Esophagus muscularis mucosa (tissue), 4 donors: ENCODE measurements at places on chromosomes 5 and 9.

DNA sequence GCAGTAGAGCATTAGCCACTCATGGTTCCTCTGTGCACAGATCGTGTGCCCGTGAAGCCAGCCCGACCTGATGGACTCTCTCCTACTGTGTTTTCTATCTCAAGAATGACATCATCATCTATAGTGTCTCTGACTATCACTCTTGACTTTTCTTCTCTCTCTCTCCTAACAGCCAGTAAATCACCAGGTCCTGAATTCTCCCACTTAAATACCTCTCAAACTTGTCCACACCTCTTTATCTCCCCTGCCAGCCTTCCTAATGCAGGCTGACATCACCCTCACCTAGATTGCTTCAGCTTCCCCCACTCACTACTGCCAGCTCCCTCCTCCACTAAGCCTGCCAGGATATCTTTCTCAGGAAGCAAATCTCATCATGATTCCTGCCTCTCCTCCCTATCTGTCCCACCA, 90.6 kb upstream of the MIER3 start:
- peak; percentile 70 for DNase-seq

DNA sequence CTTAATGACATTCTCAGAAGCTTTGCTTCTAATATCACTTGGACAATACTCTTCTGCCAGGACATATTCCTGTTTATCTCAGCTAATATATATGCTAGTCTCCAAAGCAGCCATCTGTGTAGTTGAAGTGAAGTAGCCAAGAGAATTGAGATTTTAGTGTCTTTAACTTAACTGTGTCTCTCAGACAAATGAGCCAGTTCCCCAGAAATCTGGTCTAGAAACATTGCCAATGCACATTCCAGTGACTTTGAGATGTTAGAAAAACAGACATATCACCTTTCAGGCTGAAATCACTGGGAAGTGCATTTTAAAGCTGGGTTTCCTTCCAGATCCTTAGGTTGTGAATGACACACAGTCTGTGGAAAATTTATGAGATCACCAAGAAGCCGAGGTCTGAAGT, 114.6 kb downstream of the MTX3 start:
- peak; percentile 53 for DNase-seq

DNA sequence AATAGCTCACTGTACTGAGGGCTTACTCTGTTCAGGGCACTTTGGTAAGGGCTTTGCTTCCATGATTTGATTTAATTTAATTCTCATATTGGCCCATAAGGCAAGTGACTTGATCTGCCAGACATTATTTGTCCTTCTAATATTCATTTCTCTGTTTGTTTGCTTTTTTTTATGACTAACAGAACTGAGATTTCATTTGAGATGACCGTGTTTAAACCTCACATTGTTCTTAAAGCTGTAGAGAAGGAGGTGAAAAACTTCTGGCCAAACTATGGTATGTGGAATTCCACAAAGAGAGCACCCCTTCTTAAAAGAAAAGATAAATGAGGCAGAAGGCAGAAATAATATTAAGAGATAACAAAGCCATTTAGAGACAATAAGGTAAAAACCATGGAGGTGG, 775.6 kb upstream of the ACO1 start:
- no peak for DNase-seq

- DNase-seq = peak; percentile 53
Measured at GRCh38 chr5:107858324-107858723, 187.6 kb upstream of the EFNA5 start.

DNA sequence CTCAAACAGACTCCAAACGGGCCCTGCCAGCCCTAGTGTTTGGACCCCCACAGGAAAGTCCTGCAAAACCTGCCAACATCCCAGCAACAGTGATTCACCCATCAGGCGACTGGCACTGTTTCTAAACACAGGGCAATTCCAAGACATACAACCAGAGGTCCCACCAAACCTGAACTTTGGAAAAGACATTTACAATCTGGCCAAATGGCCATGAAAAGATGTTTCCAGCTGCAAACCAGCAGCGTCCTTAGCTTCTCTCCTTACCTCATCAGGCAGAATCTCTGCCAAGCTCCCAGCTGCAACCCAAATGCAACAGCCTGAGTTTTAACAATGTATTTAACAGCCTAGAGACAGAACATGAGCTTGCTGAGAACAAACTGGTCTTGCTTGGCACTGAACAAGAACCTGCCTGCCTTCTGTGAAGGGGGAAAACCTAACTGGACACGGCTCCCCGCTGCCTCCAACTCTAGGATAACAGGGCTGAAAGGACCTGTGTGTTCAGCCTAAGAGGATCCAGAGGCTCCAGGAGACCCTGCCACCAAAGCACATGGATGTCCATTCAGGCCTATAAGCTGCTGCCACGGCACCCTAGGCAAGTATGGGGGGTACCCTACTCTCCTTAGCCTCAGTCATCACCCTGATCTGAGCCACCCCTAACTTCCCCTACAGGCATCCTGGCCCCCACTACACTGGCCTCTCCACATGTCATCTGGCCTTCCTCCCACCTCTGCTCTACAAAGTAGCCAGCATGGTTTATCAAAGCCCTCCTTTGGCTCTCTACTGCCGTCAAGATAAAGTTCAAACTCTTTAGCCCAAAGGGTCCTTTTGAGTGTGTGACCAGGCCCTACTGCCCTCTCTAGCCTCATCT, 5.6 kb downstream of the P4HA2 start:
- no peak for DNase-seq

DNA sequence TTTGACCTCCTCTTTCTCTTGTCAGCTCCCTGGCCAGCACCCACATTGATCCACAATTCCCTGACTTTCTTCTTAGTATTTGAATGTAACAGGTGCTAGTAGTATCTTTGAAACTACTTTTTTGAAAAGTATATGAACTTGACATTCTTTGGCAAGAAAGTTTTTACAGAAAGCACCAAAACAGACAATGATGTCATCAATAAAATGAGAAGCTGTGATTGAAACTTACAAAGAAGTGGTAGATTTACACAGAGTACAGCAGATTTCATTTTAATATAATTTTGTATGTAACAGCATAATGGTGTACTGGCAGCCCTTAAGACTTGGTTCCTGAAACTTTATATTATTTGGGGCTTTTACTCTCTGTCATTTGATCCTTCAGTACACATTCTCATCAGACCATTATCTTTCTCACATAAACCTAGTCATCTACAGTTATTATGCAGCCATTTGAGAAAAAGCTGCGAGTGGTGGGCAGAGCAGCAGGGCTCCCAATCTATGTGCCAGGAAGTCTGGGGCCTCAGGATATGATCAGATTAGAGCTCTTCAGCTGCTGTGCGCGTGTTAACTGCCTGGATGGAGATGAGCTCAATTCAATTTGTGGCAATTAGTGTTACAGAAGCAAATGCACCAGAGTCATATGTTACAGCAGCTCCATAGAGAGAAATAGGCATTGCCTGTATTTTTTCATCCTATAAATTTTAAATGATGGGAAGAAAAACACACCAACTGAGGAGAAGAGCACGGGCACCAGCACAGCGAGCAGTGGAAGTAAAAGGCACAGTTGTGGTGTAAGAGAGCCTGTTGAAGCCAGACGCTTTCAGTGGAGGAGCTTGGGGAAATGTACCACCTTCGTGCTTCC, 126.1 kb downstream of the STARD4 start:
- no peak for DNase-seq

DNA sequence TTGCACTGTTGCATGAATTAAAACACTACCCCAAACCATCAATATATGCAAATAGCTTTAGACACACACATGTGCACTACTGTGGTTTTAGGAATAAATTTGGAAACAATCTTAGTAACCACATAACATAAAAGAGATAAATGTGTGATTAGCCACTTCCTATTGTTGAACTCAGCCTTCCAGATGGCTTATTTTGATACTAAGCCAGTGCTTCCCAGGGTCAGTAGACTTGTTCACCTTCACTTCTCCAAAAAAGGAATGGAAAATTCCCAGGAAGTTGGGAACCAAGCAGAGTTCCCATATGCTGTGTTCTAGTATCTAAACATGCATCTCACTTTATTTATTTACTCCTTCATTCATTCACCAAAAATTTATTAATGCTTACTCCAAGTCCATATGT, 47.8 kb downstream of the SVEP1 start:
- no peak for DNase-seq

DNA sequence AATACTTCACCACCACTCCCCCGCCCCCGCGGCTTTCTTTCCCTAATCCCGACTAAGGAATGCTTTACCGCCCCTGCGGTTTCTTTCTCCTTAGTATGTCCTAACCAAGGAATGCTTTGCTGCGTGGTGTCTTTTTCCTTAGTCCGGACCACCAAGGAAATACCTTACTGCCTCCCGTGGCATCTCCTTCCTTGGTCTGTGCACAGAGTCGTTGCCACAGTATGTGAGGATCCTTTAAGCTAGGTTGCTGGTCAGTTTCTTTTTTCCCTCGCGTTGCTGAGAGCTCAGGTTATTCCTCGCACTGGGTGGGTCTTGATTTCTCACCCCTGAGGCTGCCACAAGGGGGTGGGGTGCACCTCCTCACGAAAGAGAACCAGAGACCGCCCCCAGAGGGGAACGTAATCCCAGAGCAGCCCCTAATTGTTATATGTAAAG, 309.4 kb downstream of the NR3C1 start:
- peak; percentile 91 for DNase-seq

- no peak for DNase-seq
Measured at GRCh38 chr9:3956899-3957298, 343.0 kb downstream of the GLIS3 start.

GRCh38 chr9:69611221-69611620, 61.0 kb downstream of the APBA1 start:
- DNase-seq = no peak

DNA sequence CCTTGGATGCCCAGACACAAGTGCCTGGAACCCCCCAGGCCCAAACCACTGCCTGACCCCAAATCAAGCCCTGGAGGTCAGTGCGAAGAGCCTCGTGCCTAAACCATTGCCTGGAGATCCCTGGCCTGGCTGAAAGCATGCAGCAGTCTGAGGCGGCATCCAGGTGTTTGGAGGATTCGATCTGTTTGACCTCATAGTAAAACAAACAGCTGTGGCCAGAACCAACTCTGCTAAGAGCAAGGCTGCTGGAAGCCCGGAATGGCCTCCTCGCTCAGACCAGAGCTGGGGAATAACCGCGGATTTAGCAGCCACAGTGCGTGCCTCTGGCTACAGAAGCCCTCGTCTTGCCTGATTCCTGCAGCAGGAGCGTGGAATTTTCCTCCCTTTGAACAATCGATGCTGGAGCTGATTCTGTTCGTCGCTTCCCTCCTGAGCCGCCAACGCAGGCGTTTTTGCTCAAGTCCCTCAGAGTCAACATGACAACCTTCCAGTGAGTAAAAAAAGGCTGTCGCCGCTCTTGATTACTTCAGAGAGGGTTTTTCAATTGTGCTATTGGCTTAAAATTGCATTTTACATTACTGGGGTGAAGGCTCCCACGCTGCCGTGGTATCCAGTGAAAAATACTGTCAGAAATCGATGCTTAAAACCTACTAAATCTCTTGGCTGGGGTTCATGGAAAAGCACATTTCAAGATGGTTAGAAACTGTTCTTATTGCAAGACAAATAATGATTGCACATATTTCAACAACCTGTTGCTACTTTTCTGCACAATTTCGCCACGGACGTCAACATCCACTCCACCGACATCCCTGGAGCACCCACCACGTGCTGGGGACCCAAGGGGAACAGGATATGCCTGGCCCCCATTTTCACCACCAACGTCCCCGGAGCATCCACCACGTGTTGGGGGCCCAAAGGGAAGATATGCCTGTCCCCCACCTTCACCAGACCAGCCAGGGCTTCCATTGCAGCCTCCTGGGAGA, 190.0 kb downstream of the OLFM1 start:
- no peak for DNase-seq

- no peak for DNase-seq
Measured at GRCh38 chr5:113336975-113337374, 97.8 kb downstream of the TSSK1B start.

GRCh38 chr9:2674141-2674824, 43.0 kb upstream of the KCNV2 start:
- DNase-seq = no peak

- DNase-seq = no peak
Measured at GRCh38 chr9:109466623-109467590, 31.2 kb downstream of the PTPN3 start.

- DNase-seq = no peak
Measured at GRCh38 chr9:72858089-72858912, 94.6 kb downstream of the ALDH1A1 start.

GRCh38 chr5:178267876-178268275, 35.3 kb upstream of the PHYKPL start:
- DNase-seq = no peak

DNA sequence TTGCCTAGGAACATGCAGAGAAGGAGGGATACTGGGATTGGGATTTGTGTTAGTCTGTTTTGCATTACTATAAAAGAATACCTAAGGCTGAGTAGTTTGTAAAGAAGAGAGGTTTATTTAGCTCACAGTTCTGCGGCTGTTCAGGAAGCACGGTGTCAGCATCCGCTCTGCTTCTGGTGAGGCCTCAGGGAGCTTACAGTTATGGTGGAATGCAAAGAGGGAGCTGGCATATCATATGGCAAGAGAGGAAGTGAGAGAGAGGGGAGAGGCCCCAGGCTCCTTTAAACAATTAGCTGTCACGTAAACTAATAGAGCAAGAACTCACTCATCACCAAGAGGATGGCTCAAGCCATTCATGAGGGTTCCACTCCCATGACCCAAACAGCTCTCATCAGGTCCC, 27.0 kb downstream of the IL12B start:
- DNase-seq = no peak

DNA sequence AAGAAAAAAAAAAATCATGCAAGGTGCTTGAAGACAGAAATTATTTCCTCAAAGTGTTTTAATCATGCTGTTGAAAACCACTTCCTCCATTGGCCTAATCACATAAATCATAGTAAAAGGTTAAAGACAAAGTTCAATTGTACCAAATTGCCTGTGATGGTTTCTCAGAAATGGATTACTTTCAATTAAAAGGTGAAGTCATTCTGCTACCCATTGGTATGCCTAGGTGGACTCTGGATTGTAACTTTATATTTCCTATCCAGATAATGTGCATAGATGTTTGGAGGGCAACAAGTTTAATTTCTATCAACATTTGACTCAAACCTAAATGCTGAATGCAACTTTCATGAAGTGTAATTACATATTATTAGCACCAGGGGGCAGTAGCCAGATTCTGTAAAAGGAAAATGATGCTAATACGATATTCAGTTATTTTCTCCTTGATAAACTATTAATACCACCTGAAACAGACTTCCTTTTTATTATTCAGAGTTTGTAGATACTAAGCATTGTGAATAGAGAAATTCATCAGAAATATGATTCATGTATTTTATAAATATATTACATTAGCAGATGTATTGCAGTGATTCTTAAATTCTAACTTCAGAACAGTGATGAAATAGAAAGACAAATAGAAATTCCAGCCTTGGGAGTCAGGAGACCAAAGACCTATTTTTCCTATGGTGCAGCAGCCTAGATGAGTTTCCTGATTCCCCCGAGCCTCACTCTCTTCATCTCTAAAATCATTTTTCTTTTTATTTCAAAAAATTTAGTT, 148.2 kb downstream of the CAAP1 start:
- DNase-seq = no peak

- DNase-seq = no peak
Measured at GRCh38 chr9:124008303-124008693, 3.3 kb upstream of the LHX2 start.

DNA sequence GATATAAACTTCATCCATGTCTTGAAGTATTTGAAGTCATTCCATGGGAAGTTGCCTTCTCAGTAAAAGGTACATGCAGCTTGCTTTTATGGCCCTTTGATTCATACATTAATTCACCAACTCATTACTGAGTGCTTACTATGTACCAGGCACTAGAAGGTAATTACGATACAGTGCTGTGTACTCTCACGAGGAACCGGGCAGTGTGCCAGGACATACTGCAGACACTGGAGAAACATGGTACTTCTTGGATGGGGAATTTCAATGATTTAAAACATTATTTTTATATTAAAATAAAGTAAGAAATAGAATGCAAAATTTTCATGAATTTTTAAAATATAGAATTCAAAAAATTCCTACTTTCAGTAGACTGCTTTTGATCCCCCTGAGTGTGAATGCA, 71.4 kb upstream of the WDR41 start:
- no peak for DNase-seq
